Pulmonary artery endothelial cell (primary cell): ENCODE measurements at places on chromosomes 2 and 18. TPM values are rescaled to one million over a fixed set of nuclear protein-coding genes. Genes with fewer than 3 reads are reported as not detected.

GRCh38 chr2:224555823-224556366 lies 29.3 kb downstream of the CUL3 start:
- DNase-seq: no peak

- DNase-seq: no peak
Measured at GRCh38 chr2:227117027-227117426, 47.0 kb downstream of the COL4A4 start.

GRCh38 chr2:230824406-230824978 lies 40.2 kb upstream of the ITM2C start:
- DNase-seq: peak; percentile 27

GRCh38 chr2:195666113-195666712 lies 9.2 kb downstream of the SLC39A10 start:
- DNase-seq: no peak

- no peak for DNase-seq
Measured at GRCh38 chr2:67214585-67215185, 182.4 kb upstream of the ETAA1 start.

GRCh38 chr2:222451224-222451674 lies 26.9 kb downstream of the SGPP2 start:
- DNase-seq: no peak

DNA sequence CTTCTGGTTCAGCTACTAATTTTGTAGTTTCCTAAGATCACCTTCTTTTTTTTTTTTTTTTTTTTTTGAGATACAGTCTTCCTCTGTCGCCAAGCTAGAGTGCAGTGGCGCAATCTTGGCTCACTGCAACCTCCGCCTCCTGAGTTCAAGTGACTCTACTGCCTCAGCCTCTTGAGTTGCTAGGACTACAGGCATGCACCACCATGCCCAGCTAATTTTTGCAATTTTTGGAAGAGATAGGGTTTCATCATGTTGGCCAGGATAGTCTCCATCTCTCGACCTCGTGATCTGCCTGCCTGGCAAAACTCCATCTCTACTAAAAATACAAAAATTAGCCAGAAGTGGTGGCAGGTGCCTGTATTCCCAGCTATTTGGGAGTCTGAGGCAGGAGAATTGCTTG lies 301.5 kb upstream of the TFPI start:
- no peak for DNase-seq

DNA sequence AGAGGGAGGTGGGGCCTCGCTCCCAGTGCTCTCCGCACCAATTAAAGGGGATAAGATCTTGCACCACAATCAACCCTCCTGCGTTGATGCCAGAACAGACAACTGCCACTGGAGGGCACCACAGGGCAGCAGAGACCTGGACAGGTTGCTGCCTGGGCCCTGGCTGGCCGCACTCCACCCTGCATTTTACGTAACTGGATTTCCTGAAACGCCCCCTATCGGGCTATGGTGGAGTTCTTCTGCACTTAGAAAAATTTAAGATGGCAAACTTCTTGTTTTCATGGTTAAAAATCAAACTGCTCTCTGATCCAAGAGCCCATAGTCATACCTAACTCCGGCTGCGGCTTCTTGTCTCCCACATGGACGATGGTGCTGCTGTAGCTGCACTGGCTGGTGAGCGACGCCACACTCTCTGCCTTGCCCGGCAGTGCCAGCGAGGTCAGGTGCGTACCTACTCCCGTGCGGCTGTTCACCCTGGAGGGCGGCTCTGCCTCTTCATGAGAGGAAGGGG lies 16.8 kb upstream of the HES6 start:
- DNase-seq: peak; percentile 45

GRCh38 chr2:70558195-70558808 lies 4.7 kb upstream of the TGFA start:
- no peak for DNase-seq

DNA sequence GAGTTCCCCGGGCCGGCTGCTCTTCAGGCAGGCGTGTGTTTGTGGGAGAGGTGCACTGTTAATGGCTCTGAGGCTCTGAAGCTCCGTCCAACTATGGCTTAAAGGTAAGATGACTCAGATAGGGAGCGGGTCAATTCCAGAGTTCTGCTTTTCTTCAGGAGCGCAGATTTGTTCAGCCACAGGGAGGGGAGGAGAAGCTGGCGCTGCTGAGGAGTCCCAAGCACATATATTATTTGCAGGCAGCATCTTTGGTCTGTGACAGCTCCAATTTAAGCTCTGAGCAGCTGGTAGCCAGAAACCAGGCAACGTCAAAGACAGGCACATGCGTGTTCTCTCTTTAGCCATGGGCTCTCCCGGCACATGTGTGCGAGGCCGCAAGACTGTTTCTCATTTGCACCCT lies 229.2 kb downstream of the BCL2 start:
- DNase-seq: no peak

Gene MAP2
- 14.5 and 24.9 TPM in 2 replicates for total RNA-seq

Gene KCNG2
- total RNA-seq: not detected in 2 replicates

Gene REG1B
- total RNA-seq: not detected in 2 replicates

Gene MC5R
- total RNA-seq: not detected in 2 replicates
